ENCODE measurements at places on chromosomes 7 and 10.
A peak's percentile ranks its signal among the peaks of the same experiment; 100 is the strongest.

- DNase-seq = peak; percentile 18
Measured at GRCh38 chr7:18976715-18977471, 140.5 kb downstream of the TWIST1 start.

DNA sequence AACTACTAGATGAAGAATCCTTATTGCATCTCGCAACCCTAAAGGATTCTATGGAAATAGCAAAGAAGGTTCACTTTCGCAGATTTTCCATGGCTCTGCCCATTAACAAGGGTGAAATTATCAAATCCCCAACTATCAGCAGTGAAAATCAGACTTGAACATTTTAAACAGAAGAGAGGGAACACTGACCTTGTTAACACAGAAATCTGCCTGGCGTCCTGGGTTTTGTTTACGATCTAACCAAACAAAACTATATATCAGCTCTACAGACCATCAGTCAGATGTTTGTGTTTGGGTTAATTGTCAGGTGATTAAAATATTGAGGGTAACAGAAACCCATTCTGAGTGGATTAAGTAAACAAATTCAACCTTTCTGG, 1.9 kb downstream of the CTTNBP2 start:
- DNase-seq = no peak

- no peak for DNase-seq
Measured at GRCh38 chr10:121497513-121498470, 100.5 kb downstream of the FGFR2 start.

DNA sequence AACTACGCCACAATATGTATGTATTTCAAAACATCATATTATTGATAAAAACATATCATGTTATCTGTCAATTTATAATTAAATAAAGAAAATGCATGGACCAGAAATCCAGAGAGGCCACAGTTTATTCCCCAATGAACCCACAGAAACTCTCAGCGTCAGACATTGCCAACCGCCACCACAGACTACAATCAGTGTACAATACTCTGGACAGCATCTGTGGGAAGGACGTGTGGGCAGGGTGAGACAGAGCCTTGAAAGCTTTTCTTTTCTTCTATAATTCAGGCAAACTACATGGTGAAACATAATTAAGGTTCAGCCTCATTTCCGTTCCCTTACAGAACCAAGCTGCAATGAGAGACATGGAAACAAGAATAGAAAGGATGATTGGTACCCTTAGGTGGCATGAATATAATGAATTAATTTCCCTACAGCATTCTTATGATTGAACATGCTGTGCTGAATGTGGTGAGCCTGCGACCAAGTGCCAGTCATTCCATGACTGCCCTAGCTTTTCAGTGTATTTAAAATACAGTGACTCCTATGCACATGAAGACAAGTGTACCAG, 909.3 kb downstream of the SORCS1 start:
- DNase-seq = no peak

DNA sequence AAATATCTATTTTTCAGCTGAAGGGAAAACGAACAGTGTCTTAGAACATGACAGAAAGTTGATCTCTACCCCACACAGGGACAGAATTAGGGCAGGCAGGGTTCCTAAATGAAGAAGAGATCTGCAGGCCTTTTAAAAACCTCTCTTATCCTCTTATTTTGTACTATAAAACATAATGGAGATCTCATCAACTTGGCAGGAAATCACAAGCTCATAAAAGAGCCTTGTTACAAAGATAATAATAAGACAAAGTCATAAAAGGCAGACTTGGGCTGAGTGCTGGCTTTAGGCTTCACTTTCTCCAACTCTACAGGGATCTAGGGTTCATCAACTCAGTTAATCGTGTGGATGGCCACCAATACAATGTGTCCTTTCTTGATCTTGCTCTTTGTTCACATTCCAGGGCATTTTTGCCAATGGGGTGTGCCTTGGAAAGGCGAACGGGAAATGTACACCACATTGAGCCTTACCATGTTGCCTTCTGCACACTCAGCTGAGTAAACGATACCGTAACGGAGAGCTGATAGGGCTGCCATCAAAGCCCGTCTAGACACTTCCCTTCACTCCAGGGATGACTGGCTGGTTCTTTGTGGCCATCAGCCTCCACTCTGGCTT, 7.1 kb upstream of the TEX36 start:
- no peak for DNase-seq

DNA sequence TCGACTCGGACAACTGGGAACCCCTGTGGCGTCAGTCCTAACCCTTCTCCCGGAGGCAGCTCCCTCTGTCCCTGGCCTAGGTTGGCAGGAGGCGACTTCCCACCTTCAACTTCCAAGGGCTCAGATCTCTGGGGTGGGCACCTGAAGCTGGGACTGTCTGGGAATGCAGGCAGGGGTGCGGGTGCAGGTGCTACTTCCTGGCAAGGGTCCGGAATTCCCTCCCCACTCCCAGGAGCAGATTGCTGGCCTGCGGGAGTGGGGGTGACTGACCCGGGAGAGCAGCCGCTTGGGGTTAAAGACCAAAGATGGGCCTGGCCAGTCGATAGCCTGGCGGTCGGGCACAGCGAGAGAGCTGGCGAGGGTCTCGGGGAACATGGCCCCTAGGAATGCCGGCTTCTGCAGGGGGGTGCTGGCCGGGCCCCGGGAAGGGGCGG, 387 bp downstream of the EPHA1 start:
- DNase-seq = no peak

DNA sequence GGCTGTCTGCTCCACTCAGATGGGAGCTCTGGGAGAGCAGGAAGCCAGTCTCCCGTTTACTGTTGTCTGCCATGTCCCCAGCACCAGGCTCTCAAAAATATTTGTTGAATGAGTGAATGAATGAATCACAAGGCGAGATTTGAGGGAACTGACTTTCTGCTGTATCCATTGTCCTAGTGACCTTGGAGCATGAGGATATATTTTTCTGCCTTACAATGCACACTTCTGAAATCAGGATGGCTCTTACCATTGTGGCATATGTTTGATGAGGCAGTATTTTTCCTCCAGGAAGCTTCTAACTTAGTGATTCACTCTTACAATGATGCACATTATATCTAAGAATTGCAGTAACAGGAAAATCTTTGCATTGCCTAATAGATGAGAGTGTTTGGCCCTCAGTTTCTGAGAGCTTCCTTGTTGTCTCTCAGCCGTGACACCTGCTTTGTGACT, 136.4 kb downstream of the RPS24 start:
- DNase-seq = no peak

- DNase-seq = no peak
Measured at GRCh38 chr10:124280916-124281315, 137.8 kb downstream of the OAT start.

DNA sequence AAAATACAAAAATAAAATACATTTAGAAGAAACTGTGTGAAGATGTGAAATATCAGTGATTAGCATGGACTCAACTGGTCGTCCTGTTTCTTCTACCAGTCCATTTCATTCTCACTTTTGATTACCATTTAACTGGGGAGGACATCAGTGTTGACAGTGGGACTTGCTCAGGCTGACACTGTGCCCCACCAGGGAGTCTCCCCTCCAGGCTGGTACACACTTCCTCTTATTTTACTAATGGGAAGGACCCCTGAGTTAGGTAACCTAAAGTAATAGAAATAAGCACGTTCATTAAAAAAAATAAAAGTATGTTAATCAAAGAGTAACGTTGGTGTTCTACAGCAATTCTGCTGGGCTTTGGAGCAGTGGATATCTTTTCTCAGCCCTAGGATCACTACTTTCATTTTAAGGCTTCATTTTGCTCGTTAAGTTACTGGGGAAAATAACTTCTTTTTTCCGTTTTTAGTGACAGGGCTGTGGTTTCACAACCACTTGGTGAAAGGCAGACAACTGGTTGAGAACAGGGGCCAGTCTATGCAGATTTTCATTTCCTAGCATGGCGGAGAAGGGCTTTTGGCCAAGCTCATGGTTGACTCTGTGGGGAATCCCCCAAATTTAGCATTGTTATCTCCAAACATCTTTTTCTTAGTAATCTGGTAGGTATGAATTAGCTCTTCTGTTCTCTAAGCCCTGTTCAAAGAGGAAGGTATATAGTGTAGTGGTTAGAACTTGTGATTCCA, 2.1 kb downstream of the SNX10 start:
- no peak for DNase-seq

DNA sequence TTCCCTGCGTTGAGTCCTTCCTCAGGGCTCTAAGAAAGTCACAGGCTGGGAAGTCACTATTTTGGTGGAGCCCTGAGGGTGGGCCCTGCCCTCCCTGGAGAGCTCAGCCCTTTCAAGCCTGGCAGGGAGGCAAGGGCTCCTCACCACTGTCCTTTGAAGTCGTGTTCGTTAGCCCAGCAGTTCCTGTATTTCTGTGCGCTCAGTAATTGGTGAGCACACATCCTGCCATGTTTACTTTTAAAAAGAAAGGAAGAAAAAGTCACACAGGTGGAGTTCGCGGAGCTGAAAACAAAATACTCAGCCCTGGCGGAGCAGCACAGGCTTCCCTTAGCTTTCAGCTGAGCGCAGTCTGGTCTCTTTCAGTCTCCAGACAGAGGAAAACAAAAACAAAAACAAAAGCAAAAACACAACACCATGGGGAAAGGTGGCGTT, 37.1 kb downstream of the PRKCQ start:
- DNase-seq = no peak

GRCh38 chr7:129851809-129852208, 101.0 kb downstream of the UBE2H start:
- DNase-seq = no peak

GRCh38 chr7:16463520-16463919, 2.0 kb downstream of the SOSTDC1 start:
- DNase-seq = no peak

- no peak for DNase-seq
Measured at GRCh38 chr7:157493776-157494175, 157.0 kb downstream of the DNAJB6 start.

DNA sequence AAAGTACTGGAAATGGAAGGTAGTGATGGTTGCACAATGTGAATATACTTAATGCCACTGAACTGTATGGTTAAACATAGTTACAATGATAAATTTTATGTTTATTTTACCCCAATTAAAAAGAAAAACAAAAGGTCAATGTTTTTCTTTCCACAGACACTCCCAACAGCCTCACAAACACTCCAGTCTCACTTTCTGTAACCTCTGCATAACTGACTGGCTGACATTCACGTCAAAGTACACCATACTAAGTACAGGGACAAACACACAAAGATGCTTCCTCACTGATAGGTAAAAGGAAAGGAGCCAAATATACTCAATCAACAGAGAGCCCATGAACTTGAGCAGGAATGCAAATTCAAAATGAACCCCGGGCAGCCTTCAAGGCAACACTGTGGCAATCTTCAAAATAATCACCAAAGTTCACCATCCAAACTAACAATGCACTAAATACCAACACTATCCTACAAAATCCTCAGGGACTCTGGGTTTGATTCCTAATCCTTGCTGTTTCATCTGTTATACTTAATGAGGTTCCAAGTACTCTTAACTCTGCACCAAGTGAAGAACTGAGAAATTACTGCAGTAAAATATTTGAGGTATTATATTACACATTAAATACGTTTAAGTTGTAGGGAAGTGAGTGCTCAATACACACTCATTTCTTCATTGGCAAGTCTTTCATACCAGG, 90.8 kb downstream of the ARMH3 start:
- DNase-seq = no peak

- no peak for DNase-seq
Measured at GRCh38 chr7:49635800-49636199, 137.6 kb upstream of the VWC2 start.

DNA sequence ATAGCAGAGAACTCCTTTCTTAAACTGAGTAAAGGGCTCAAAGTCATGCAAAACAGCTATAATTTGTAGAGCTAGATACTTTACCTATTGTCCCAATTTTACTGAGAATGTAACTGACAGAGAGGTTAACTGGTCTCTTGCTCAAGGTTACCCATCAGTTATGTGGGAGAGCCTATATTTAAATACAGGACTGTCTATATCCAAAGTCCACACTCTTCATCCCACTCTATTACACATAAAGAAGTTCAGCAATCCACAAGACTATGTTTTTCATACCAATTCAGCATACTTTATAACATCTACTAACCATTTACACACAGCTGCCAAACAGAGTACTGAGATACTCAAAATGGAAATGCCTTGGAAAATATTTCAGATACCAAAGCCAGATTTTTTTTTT, 100.2 kb downstream of the MICU1 start:
- DNase-seq = no peak

- no peak for DNase-seq
Measured at GRCh38 chr7:81641873-81642272, 128.0 kb downstream of the HGF start.

- DNase-seq = peak; percentile 75
Measured at GRCh38 chr10:91034494-91035159, 113.7 kb upstream of the ANKRD1 start.

DNA sequence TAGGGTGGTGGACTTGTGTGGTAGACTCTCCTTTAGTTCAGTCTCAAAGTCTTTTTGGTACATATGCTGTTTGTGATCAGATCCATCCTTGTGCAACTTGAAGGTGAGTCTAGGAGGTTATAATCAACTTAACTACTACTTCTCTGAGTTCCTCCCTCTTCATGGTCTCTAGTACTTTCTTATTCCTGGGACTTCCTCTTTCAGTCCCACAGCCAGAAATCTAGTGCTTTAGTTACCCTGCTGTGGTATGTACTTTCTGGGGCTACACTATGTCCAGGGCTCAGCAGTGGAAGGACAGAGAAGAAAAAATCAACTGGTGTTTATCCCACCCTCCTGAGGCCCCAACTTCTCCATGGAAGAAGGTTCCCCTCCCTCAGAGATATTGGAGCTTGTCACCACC, 19.4 kb upstream of the ATAD1 start:
- DNase-seq = no peak

DNA sequence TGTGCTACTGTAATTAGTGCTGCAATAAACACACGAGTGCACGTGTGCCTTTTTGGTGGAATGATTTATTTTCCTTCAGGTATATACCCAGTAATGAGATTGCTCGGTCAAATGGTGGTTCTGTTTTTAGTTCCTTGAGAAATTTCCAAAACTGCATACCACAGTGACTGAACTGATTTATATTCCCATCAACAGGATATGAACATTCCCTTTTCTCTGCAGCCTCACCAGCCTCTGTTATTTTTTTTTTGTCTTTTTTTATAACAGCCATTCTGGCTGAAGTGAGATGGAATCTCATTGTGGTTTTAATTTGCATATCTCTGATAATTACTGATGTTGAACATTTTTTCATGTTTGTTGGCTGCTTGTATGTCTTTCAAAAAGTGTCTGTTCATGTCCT, 922.9 kb upstream of the LRRN3 start:
- no peak for DNase-seq

- peak; percentile 43 for DNase-seq
Measured at GRCh38 chr7:49624611-49625010, 148.8 kb upstream of the VWC2 start.

GRCh38 chr7:76346097-76346496, 12.7 kb downstream of the YWHAG start:
- DNase-seq = no peak

DNA sequence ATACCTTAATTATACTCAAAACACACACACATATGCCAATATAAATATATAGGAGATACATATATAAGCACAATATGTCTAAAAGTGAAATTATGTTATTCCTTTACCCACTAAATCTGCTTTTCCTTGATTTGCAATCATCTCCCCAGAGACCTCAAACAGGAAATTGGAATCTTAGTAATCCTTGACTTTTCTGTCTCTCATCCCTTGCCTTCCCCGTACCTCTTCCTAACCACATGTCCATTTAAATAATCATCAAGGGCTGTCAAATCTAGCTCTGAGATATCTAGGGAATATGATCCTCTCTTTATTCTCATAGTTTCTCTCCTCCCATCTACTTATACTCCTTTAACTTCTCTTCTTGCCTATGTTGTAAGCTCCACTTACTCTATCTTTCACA, 336.6 kb downstream of the HGF start:
- DNase-seq = no peak

GRCh38 chr7:114081606-114082425, 163.0 kb upstream of the PPP1R3A start:
- peak; percentile 73 for DNase-seq
